CD4-positive, alpha-beta T cell treated with Interleukin-6 for 4 hours (primary cell): ENCODE measurements at places on chromosomes 12 and 14.

DNA sequence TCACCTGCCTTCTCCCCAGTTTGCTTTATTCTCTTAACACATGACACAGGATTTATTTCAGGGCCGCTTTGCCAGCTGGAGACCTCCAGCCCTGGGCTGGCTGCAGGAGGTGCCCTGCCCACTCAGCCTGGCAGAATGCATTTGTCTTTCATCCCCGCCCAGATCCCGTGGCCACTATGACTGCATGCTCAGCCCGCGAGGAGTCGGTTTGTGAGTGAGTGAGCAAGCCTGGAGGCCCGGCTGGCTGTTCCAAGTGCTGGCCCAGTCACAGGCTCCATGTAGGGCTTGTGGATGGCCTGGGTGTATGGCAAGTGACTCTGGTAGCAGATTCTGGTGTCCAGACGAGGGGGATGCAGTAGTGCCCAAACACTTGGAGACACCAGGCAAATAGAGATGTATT is 2.1 kb downstream of the TDP1 start:
- DNase-seq = no peak

GRCh38 chr12:102343361-102344121 is 136.8 kb downstream of the IGF1 start:
- DNase-seq = no peak

DNA sequence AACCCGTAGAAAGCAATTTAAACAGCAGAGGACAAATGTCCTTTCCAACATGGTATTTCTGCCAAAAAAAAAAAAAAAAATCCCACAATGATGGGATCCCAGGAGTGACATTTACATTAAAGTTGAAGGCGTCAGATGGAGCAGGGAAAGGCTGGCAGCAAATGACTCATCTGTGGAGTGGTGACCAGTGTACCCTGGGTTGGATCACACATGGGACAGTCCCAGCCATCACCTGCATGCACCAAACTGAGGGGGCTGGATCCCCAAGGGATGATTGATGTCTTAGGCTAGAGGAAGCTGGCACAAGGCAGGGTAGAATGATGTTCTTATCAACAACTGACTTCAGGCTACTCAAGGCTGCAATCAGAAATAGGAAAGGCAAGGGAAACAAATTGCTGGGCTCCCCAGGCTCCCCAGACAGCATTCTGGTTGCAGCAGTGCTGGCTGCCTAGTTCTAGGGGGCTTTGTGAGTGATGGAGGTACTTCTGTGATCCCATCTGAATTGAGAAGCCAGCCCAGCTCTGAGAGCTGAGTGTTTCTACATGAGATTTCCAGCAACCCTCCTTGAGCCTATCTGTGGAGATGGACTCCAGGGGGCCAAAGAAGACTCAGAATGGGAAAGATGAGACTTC is 117.9 kb downstream of the DPF3 start:
- no peak for DNase-seq

DNA sequence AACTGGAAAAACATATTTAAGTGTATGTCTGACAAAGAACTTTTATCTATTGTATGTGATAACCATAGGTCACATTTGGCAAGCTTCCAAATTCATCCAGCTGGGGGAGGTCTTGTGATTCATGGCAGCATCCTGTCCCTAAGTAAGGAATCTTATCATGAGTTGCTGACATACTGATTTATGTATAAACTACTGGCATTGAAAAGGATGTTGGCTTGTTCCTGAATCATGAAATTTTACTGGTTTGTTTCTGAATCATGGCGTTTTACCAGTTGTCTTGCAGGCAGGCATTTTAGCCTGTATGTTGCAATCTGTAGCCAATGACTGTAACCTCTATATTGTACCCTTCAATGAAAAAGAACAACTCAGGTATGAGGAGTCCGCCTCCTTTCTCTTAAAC is 244.8 kb downstream of the IPO8 start:
- no peak for DNase-seq

DNA sequence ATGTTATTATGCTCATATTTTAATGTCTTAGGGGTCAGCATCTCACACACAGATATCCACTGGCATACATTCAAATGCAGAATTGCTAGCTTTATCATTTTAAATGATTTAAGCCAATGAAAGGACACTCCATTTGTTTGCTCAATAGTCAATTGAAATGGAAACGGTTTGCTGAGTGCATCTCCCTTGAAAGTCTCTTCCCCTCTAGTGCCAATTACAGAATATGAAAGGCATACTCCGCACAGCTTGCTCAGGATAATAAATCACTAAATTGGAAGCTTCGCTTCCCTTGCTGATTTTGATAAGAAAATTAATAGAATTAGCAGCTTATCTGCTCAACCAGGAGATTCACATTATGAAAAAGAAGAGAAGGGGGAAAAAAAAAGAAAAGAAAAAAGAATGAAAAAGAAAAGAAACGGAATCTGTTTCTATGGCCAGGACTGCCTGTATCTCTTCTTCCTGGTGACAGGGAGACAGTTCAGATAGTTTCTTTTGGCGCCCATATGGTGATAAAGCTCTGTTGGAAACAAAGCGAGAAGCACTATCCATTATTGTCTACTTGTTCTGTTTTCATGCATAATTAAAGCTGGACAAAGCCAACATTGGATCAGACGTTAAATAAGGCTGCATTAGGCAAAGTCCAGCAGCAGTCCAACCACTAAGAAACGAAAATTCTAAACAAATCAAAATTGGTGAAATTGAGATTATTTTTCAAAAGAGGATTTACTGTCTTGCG is 225.0 kb downstream of the GXYLT1 start:
- DNase-seq = no peak

DNA sequence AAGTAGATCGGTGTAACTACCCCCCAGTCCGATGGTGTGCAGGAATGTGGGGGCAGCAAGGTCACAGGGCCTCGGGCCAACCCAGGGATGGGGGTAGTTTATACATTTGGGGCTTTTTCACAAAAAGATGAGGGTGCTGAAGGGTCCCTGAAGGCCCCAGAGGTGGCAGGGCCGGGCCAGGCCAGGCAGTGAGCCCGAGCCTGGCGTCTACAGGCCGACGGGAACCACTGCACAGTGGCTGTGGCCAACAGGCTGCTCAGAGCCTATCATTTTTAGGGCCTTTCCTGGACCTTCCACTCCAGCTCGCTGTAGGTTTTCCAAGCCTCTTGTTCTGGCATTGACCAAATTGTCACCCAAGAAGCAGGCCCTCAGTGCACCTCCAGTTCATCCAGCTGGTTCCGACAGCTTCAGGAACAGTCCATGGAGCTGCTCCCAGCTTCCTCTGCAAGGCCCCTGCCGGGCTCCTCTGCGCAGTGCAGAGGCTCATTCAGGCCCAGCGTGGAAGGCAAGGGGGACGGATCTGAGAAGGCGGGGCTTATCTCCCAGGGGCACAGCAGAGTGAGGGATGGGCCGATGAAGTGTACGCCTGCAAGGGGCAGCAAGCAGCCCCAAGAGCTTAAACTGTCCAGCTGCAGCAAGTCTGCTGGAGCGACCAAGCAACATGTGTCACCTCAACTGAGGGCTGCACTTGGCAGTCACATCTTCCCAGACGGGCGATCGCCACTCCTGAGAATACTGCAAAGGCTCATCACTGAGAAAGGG is 13.9 kb downstream of the CDCA4 start:
- no peak for DNase-seq

GRCh38 chr14:68722968-68723566 is 69.8 kb downstream of the ZFP36L1 start:
- DNase-seq = no peak

DNA sequence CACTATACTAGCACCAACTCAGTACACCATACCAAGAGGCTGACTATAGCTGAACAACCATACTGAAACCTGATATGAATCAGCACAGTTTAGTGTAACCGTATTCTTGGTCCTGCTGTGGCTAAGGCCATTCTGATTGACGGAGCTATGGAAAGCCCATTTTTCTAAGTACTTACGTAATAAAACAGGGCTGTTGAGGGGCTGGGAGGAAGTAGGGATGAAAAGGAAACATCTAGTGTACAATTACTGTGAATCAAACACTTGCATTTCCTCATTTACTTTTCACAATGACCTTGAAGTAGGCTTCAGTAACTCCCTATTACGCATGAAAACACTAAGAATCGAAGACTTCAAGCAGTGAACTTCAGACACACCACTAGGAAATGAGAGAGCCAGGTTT is 198.2 kb downstream of the BTG1 start:
- DNase-seq = no peak

GRCh38 chr14:82779301-82779700 is 1245.6 kb upstream of the SEL1L start:
- no peak for DNase-seq

- peak; percentile 66 for DNase-seq
Measured at GRCh38 chr14:20469890-20470602, 840 bp downstream of the PNP start.

DNA sequence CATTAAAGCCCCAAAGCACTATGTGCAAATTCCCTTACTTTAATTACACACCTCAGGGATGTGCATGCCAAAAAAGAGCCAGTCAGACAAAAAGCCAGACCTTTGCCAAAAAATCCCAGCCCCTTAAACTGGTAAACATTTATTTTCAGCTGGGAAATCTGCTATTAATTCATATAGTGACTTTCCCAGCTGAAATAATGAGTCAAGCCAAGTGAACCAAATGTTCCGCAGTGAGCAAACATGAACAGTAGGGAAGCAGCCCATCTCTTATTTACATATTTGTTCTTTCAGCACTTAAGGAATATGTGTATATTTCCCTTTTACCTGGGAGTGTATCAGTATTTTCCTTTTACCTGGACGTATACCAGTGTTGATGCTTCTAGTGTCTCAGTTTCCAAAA is 44.0 kb upstream of the OTX2 start:
- no peak for DNase-seq

- DNase-seq = no peak
Measured at GRCh38 chr12:56449622-56449984, 377 bp upstream of the TIMELESS start.

- no peak for DNase-seq
Measured at GRCh38 chr12:79662046-79662811, 28.5 kb downstream of the PAWR start.

GRCh38 chr12:95648990-95649791 is 97.9 kb upstream of the USP44 start:
- no peak for DNase-seq

GRCh38 chr14:96979611-96980074 is 182.5 kb downstream of the VRK1 start:
- no peak for DNase-seq

DNA sequence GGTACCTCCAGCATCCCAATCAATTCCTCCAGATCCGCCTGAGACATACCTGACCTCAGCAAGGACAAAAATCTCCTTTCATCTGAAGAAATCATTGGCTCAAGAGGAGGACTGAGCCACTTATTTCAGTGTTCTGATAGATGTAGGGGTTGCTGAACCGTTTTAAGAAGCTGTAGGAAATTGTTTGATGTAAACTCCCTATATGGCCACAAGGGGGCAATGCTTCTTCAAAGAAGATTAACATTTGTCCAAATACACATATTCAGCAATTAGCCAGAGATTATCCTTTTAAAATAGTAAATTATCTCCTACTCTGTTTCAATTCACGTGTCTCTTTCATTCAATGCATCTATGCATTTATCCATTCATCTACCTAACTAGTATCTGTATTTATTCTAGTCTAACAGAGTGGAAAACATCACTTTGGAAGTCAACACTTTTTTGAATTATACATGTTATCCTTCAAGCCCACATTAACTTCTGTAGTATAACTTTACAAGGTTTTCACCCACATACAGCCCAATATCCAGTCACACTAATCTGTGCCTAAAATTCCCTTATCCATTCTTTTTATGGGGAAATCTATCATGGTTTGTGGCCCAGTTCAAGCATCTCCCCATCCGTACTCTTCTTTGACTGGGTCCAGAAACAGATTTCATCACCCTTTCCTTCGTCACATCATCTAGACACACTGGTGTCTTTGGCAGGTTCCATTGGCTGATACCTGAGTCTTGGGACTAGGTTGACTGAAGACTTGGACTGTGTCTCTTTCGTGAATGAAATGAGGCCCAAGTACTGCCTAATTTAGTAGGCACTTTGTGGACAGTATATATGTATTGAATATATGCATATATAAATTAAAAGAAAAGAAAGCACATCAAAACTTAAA is 411.0 kb upstream of the OR4E1 start:
- peak; percentile 41 for DNase-seq

- no peak for DNase-seq
Measured at GRCh38 chr12:50013361-50014147, 11.7 kb downstream of the RACGAP1 start.

- DNase-seq = no peak
Measured at GRCh38 chr12:64178122-64178521, 44.0 kb downstream of the KICS2 start.

DNA sequence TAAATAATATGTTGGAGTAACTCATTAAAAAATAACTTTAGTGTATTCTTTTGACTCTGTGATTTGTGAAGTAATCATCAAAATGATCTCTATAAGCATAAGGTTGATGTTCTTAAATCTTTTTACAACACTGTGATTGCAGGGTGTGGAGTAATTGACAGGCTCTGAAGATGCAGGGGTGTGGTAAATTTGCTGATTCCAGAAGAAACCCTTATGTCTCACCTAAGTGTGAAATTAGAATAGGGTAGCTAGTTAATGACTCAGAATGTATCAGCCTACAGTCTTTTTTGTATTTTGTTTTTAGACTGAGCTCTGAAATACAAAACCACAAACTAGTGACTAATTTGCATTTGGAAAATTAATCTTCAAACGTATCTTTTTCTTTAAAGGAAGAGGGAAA is 5.9 kb downstream of the PRPF39 start:
- peak; percentile 12 for DNase-seq

- peak; percentile 53 for DNase-seq
Measured at GRCh38 chr12:96236221-96236822, 42.1 kb downstream of the ELK3 start.

GRCh38 chr12:64545081-64545382 is 65.3 kb upstream of the RASSF3 start:
- DNase-seq = no peak

GRCh38 chr12:87290505-87290904 is 738.7 kb downstream of the C12orf50 start:
- DNase-seq = no peak

DNA sequence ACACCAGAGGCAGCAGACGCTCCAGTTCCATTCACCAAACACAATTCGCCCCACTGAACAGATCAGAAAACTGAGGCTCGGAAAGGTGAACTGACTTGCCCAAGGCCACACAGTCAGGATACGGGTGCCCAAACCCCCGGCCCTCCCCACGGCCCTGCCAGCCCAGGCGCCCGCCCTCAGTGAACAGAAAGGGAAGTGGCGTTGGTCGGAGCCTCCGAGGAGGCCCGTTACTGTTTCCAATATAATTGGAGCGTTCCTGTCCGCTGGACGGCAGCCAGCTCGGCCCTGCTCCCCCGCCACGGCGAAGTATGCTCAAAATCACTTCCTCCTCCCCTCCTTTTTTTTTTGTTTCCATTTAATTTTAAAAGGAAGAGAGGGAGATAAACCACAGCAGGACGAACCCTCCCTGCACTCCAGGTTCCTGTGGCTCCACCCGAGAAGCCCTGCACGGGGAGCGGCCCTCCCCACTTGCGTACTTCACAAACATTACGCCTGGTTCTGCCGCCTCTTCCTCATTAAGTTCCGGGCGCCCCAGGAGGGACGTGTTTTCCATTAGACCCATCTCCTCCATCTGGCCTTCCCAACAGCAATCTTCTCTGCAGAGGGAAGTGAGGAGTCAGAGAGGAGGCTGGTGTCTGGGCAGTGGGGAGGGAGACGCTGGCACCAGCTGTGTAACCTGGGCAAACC is 61.1 kb downstream of the NCOR2 start:
- DNase-seq = no peak

- peak; percentile 74 for DNase-seq
Measured at GRCh38 chr12:6367065-6367968, 8.0 kb downstream of the SCNN1A start.
